Activated CD4-positive, alpha-beta T cell treated with anti-CD3 and anti-CD28 coated beads, Interleukin-2, amount 50 U/mL, for 24 hours (primary cell): ENCODE measurements at places on chromosomes 16 and 17.

DNA sequence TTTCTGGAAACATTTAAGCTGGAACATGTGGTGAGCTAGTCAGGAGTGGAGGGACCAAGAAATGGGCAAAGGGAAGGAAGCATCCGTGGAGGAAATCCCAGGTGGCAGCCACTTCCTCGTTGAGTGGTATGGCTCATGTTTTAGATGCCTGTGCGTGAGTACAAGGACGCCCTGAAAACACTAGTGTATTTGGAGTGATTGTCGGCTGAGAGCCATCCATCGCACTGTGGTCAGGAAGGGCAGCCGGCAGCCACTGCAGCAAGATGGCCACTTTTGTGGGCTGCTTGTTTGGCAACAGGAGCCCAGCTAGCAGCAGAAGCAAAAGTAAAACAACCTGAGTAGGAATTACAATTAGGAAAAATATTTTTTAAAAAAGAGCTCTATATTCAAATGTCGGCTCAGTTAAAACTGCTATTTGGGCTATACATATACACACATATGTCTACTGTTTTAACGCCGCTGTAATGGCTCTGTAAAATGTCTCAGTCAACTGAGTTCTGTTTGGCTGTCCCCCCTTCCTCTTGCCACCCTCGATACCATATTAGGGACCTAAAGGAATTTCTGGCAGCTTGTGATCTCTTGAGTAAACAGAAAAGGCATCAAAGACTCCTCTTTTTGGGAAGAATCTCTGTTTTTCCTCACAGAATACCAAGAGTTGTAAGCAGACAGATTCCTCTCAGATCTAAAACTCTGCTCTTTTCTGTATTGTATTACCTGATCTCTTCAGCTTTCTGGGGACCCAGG lies 39.2 kb downstream of the BRD7 start:
- no peak for DNase-seq

DNA sequence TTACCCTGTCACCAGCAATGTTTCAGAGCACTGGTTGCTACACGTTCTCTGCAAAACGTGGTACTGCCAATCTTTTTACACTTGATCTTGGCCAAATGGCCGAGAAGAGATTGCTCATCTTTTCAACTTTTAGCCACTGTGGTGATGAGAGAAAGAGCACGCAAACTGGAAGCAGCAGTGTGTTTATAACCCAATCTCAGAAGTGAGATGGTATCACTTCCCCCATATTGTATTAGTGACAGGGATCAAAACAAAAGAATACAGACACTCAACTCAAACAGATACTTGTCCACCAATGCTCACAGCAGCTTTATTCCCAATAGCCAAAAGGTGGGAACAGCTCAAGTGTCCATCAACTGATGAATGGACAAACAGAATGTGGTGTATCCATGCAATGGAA lies 72.1 kb upstream of the FA2H start:
- no peak for DNase-seq

DNA sequence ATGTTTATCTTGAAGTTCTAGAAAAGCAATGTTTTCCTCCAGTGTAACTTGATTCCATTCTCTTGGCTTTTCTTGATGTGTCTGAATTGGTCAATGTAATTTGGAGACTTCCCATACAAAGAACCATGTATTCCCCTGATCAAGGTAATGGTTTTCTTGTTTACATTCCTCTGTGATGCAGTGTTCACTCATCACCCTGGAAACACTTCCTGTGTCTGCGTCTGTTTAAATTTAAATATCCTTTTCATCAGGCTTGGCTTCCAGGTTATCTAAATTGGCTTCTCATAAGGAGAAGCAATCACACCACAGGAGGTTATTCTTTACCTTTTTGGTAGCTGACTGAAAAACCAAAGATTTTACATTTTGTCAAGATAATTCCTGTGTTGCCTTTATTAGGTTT lies 237.3 kb upstream of the WSCD1 start:
- no peak for DNase-seq

GRCh38 chr17:40497695-40498094 lies 3.7 kb downstream of the TNS4 start:
- DNase-seq, result no peak

- DNase-seq, result no peak
Observed at GRCh38 chr16:14378131-14378551, 251.9 kb downstream of the PARN start.

DNA sequence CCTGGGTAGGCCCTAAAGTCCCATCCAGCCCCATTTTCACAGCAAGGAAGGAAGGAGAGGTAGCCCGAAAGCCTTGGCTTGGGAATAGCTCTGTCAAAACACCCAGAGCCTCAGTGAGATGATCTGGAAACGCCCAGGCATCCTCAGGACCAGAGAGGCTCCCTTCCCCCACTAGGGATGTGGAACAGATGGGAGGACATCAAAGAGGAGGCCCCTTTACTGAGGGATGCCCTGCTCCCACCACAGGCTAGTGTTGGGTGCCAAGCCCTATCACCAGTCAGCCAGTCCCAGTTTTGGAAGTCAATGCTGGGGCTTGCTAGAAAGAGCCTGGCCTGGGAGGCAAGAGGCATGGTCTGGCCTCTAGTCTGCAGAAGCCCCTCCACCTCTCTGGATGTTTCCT lies 4.7 kb downstream of the TPPP3 start:
- no peak for DNase-seq

- peak; percentile 89 for DNase-seq
Observed at GRCh38 chr17:43360376-43360738, 38.4 kb upstream of the ARL4D start.

DNA sequence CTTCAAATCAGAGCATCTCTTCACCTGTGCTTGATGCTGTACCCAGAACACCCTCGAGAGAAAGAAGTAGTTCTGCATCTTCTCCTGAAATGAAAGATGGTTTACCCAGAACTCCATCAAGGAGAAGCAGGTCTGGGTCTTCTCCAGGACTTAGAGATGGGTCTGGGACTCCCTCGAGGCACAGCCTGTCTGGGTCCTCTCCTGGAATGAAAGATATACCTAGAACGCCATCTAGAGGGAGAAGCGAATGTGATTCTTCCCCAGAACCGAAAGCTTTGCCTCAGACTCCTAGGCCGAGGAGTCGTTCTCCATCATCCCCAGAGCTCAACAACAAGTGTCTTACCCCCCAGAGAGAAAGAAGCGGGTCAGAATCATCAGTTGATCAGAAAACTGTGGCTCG lies 12.3 kb downstream of the SRRM2 start:
- no peak for DNase-seq

- DNase-seq, result no peak
Observed at GRCh38 chr17:17186551-17187505, 19.3 kb downstream of the PLD6 start.

DNA sequence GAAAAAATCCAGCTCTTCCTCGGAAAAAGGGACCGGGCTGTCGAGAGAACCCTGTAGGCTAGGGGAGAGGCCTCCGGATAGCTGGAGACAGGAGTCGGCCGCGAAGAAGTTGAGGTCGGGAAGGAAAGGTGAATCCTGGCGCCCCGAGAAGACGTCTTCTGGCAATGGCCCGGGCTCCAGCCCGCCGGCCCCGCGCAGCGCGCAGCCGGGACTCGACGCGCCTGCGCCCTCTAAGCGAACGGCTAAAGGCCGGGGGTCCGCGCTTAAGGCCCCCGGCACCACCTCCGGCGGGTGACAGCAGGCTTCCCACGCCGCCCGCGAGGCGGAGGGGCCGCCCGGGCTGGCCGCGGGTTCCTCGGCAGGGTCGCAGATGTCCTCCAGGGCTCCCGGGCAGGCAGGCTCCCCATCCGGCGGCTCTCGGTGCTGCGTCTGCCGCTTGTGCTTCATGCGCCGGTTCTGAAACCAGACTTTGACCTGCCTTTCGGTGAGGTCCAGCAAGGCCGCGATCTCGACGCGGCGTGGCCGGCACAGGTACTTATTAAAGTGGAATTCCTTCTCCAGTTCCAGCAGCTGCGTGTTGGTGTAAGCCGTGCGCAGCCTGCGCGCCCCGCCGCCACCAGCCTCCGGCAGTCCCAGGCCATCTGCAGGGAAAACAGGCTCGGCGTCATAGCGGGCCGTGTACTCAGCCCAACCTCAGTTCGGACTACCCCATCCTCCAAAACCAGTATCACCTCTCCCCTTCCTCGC lies 1.6 kb downstream of the HOXB2 start:
- DNase-seq, result peak; percentile 46

GRCh38 chr16:65684230-65684629 lies 562.4 kb upstream of the CDH11 start:
- DNase-seq, result no peak

GRCh38 chr17:40541873-40542557 lies 23.3 kb downstream of the CCR7 start:
- no peak for DNase-seq

DNA sequence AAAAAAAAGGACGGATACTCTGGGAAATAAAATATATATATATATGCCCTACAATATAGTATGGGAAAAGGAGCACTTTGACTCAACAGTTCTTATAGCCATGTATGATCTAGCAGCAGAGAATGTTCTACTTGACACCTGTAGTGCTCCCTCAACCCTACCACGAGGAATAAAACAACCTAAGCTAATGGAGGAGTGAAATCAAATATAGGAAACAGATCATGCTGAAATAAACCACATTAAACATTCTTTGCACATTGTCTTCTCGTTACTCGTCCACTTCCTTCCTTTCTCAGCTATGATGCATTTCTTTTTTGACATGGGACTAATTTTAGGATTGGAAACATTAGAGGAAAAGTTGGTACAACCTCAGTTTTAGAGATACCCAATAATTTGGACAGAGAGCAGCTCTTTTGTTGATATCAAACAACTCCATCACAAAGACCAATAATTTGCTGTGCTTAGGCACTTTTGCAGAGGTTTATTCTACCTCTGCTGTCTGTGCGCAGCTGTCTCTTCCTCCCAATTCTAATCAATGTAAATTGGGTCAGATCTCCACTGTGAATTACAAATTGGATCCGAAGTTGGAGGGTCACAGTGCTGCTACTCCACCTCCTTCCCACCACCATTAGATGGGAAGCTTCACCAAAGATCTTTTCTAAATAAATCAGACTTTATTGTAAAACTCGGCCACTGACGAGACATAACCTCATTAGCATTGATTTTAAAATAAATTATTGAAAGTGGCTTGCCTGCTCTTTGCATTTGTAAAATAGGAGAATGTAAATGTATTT lies 65.8 kb downstream of the SNX11 start:
- DNase-seq, result no peak

GRCh38 chr16:53908731-53909130 lies 204.8 kb downstream of the FTO start:
- no peak for DNase-seq

- DNase-seq, result no peak
Observed at GRCh38 chr16:17350207-17350606, 120.6 kb downstream of the XYLT1 start.

DNA sequence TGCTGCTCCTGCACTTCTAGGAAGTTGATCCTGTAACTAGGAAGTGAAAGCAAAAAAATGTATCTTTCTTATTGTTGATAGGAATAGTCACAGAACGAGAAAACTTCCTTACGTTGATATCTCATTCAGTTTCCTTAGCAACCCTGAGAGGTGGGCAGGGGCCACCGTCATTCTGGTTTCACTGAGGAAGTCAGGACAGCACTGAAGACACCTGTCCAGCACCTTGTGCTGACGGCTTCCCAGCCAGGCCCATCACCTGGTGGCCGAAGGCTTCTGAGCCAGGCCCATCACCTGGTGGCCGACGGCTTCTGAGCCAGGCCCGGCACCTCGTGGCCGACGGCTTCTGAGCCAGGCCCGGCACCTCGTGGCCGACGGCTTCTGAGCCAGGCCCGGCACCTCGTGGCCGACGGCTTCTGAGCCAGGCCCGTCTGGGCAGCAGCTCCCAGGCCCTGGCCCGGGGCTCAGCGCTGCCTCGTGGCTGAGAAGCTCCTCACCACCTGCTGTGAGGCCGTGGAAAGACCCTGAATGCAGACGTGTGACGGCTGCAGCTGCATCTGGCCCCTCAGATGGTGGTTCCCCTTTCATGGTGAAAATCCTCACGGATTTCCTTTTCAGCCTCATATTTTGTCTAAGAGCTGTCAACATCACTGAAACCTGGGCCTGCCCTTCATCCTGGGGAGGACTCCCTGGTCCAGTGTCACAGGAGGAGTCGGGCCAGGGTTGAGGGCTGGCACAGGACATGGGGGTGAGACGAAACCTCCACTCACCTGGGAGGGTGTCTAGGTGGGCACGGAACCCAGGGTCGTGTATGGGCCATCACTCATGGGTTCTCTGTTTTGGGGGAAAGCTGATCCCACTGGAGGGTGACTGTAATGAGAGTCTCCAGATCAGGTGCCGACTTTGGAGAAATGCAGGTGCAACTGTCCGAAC lies 33.0 kb upstream of the ZNF750 start:
- no peak for DNase-seq

DNA sequence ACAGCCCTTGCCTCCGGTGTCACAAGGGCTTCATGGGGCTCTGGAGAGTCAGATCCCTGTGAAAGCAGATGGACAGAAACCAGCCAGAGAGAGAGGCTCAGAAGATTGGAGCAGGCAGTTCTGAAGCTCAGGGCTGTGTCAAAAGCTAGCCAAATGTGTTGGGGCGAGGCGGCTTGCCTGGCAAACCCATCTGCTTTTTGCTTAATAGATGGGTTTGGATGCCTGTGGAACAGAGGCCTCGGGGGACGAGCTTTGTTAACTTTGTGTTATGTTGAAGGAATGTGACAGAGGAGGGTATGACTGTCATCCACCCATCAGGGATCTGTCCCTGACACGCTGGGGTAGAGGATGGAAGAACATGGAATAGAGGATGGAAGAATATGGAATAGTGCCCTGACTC lies 21.0 kb upstream of the SLC12A3 start:
- DNase-seq, result no peak

- no peak for DNase-seq
Observed at GRCh38 chr16:52787709-52788108, 240.8 kb upstream of the TOX3 start.

GRCh38 chr17:79011451-79012147 lies 2.0 kb upstream of the CANT1 start:
- DNase-seq, result no peak

DNA sequence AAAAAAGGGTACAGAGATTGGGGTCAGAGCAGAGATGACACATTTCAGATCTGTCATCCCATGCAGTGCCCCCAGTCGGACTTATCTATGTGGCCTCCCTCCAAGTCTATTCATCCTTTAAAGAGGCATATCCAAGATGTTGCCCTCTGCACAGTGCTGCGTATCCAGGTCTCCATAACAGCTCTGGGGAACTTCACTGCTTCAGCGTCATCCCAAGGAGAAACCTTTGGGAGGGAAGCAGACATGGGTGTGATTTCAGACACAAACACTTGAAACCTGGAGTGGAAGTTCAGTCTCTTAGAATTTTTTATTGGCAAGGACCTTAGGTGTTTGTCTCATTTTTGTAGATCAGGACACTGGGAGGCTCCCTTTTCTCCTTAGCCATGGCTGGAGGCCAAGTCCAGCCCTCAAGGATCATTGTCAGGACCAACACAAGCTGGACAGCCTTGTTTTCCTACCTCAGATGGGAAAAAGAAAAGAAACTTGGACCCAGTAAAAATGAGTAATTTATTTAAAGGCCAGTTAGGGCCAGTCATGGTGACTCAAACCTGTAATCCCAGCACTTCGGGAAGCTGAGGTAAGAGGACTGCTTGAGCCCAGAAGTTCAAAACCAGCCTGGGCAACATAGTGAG lies 23.9 kb upstream of the NLK start:
- DNase-seq, result no peak
